Activated CD4-positive, alpha-beta memory T cell treated with anti-CD3 and anti-CD28 coated beads for 36 hours (primary cell): ENCODE measurements at places on chromosomes 13 and 19. TPM values are rescaled to one million over a fixed set of nuclear protein-coding genes. Genes with fewer than 3 reads are reported as not detected.

Gene RXFP2
- total RNA-seq, result not detected

Gene ZNF667
- total RNA-seq, result not detected

Gene PRR22
- total RNA-seq, result 2.6 TPM

Gene DHDH
- total RNA-seq, result 2.8 TPM

Gene KLK13
- not detected for total RNA-seq

Gene KLK12
- not detected for total RNA-seq

- no peak overlapping the region for H3K4me3 ChIP-seq
- H3K27me3 ChIP-seq, result peaks cover 8% of the 10 kb centered on the region
- DNase-seq, result peak; percentile 58
- no peak overlapping the region for H3K27ac ChIP-seq
These were observed 58.9 kb upstream of the TM9SF2 start for GRCh38 chr13:99442273-99442895.

DNA sequence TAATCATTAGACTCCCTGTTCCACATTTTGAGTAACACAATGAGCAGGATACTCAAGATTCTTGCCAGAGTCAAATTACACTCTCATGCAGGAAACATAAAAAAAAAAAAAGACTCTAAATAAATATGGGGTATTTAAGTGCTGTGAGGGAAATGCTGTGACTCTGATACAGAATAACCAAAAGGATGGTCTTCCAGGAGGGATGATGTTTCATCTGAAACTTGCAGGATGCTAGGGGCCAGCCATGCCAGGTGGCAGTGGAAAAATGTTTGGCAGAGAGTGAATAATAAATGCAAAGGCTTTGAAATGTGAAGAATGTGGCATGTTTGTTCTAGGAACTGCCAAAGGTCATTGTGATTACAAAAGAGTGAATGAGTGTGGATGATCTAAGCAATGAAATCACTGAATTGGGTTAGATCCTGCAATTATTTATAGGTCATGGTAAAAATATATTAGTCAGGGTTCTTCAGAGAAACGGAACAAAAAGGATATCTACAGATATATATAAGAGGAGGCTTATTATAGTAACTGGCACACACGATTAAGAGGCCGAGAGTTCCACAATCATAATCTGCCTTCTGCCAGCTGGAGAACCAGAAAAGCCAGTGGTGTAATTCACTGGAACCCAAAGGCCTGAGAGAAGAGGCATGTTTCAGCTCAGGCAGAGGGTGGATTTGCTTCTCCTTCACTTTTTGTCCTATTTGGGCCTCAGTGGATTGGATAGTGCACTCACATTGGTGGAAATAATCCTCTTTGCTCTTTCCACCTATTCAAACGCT is 1832.8 kb upstream of the MIR17HG start:
- no peaks in the 10 kb centered on the region for H3K36me3 ChIP-seq
- H3K27ac ChIP-seq, result no peak overlapping the region

DNA sequence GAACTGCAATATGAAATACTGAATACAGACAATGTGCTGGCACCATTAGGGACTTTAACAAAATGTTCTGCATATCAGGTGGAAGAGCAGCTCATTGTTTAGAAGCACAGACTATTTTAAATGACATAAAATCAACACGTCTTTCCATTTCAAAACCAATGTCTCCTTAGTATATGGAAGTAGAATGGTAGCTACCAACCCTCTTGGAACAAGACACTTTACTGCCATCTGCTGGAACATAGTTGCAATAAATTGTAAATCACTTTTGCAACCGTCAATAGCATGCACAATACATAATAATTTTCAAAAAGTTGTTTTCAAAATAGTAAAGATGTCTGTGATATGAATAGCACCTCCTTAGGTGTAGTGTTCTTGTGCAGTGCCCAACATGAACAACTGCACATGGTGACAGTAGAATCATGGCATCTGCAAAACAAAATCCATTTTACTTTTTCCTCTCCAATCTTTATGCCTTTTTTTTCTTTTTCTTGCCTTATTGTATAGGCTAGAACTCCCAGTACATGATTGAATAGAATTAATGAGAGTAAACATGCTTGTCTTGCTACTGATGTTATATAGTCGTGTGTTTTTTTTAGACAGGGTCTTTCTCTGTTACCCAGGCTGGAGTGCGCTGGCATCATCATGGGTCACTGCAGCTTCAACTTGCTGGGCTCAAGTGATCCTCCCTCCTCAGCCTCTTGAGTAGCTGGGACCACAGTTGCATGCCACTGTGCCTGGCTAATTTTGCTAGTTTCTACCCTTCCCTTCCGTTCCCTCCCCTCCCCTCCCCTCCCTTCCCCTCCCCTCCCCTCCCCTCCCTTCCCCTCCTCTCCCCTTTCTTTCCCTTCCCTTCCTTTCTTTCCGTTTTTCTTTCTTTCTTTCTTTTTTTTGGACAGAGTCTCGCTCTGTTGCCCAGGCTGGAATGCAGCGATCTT is 7.8 kb upstream of the LYPD5 start:
- DNase-seq, result no peak
- H3K4me1 ChIP-seq, result peaks cover 6% of the 10 kb centered on the region
- H3K27ac ChIP-seq, result no peak overlapping the region

DNA sequence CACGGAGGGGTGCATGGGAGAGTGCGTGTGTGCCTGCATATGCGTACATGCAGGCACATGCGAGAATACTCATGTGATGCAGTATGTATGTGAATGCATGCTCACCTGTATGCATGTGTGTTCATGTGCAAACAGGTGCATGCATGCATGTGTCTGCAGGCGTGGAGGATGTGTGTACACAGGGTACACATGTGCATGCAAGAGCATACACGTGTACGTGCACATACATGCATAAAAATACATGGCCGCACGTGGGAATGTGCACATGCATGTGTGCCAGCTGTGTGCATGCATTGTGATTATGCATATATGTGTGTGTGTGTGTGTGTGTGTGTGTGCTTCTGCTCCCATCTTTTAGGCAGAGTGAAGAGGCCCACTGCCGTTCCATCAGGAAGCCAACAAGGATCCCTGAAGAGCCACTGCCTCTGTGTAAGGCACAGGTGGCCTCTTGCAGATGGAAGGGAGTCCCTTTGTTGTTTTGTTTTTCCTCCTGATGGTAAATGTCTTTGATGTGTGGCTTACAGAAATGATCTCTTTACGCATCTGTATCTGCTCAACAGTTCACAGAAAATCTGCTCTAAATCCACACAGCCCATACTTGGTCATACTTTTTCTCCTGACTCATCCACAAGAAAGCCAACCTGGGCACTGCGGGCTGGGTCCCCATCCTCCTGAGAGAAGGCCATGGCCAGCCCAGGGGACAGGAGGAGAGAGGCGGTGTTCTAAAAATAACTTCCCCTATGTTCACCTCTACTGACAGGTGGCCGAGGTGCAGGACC is 50.7 kb downstream of the KLF2 start:
- no peak overlapping the region for H3K27ac ChIP-seq
- H3K4me3 ChIP-seq, result no peak overlapping the region
- no peak for DNase-seq
- H3K36me3 ChIP-seq, result peaks cover 19% of the 10 kb centered on the region

DNA sequence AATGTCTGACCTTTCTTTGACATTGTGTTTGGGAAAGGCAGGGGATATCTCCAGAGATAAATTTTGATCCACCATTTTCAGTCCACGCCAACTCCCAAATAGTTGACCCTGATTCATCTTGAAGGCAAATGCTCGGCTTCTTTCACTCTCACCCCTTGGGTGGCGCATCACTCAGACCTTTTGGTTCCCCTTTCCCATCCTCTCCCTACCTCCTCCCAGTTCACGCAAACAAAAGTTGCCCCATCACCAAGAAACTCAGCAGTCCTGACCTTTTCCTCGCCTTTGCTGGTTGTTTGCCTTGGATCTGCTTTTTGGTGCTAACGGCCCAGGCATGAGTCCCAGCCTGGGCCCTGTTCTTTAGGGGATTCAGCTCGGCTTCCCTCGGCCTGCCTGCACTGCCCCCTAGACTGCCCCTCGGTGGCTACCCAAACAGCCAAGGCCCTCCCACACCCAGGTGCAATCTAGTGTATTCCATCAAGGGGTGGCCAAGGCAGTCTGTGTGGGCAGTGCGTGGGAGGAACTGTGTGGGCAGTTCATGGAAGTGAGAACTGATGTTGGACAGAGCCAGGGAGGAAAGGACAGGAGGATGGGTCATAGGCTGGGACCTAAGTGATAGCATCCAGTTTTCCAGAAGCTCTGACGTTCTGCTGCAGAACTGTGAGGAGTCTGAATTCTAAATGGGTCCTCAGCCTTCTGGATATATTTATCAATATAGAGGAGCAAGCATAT is 255.7 kb downstream of the DLEU7 start:
- H3K4me3 ChIP-seq, result no peak overlapping the region
- no peaks in the 10 kb centered on the region for H3K36me3 ChIP-seq
- peaks cover 7% of the 10 kb centered on the region for H3K4me1 ChIP-seq

DNA sequence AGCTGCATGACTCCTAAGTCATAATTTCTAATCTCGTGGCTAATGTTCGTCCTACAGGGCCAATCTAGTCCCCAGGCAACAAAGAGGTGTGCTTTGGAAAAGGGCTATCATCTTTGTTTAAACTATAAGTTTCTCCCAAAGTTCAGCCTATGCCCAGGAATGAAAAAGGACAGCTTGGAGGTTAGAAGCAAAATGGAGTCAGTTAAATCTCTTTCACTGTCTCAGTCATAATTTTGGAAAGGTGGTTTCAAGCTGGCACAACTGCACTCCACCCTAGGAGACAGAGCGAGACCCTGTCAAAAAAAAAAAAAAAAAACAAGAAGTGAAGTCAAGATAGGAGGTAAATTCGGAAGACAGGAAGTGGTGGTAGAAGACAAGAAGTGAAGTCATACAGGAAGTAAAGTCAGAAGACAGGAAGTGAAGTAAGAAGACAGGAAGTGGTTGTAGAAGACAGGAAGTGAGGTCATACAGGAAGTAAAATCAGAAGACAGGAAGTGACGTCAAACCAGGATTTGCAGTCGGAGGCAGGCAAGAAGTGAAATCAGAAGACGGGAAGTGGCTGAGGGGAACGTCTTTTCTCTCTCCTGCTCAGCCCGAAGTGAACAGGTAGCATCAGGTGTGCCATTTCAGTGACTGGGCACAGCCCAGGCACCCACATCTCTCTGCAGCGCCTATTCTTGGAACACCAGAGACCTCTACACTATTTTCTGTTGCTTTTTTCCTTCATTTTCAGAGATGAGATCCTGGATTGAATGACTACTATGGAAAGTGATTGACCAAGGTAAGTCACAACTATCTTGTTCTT is 32.2 kb downstream of the GP6 start:
- peaks cover 47% of the 10 kb centered on the region for H3K36me3 ChIP-seq
- H3K4me3 ChIP-seq, result peak overlapping the region; percentile 85
- H3K27me3 ChIP-seq, result peaks cover 7% of the 10 kb centered on the region
- peaks cover 23% of the 10 kb centered on the region for H3K4me1 ChIP-seq

DNA sequence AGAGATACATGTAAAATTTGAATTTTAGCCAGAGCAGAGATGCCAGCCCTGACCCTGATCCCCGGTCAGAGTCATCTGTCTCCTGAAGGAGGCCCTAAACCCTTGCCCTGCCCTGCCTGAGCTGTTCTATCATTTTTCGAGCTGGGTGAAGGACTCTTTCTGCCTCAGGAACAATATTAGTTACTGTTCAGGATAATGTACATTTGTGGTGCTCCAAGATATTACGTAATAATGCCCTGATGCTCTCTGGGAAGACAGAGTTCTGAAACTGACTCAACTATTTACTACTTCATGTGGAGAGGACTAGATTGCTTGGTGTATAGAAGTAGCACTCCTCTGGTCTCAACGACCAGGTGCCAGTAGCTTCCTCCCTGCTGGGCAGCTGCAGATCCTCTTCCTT is 37.9 kb upstream of the UBL3 start:
- H3K4me3 ChIP-seq, result no peak overlapping the region
- no peaks in the 10 kb centered on the region for H3K27me3 ChIP-seq
- H3K27ac ChIP-seq, result no peak overlapping the region
- H3K36me3 ChIP-seq, result no peaks in the 10 kb centered on the region

GRCh38 chr13:80870186-80870585 is 529.3 kb upstream of the SPRY2 start:
- H3K27me3 ChIP-seq, result no peaks in the 10 kb centered on the region
- H3K4me3 ChIP-seq, result no peak overlapping the region
- H3K4me1 ChIP-seq, result no peaks in the 10 kb centered on the region
- no peaks in the 10 kb centered on the region for H3K36me3 ChIP-seq
- H3K27ac ChIP-seq, result no peak overlapping the region

- no peak overlapping the region for H3K27ac ChIP-seq
- H3K27me3 ChIP-seq, result no peaks in the 10 kb centered on the region
- H3K36me3 ChIP-seq, result no peaks in the 10 kb centered on the region
- DNase-seq, result no peak
- H3K4me1 ChIP-seq, result peaks cover 80% of the 10 kb centered on the region
- H3K4me3 ChIP-seq, result no peak overlapping the region
These were observed 43.5 kb downstream of the LRCH1 start for GRCh38 chr13:46596466-46596865.

- H3K27ac ChIP-seq, result no peak overlapping the region
- H3K27me3 ChIP-seq, result peaks cover 64% of the 10 kb centered on the region
- DNase-seq, result peak; percentile 55
- H3K4me1 ChIP-seq, result peaks cover 16% of the 10 kb centered on the region
These were observed 5.9 kb downstream of the RTBDN start for GRCh38 chr19:12828494-12828893.

DNA sequence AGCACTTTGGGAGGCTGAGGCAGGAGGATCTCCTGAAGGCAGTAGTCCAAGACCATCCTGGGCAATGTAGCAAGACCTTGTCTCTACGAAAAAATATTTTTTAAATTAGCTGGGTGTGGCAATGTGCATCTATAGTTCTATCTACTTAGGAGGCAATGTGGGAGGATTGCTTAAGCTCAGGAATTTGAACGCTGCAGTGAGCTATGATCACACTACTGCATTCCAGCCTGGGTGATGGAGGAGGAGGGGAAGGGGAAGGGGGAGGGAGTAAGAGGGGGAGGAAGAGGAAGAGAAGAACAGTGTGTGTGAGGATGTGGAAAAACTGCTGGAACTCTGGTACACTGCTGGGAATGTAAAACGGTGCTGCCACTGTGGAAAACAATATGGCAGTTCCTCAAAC is 9.2 kb upstream of the CLIP3 start:
- H3K4me3 ChIP-seq, result no peak overlapping the region
- peaks cover 5% of the 10 kb centered on the region for H3K4me1 ChIP-seq
- no peaks in the 10 kb centered on the region for H3K27me3 ChIP-seq
- no peak overlapping the region for H3K27ac ChIP-seq
- H3K36me3 ChIP-seq, result peaks cover 5% of the 10 kb centered on the region
- no peak for DNase-seq

DNA sequence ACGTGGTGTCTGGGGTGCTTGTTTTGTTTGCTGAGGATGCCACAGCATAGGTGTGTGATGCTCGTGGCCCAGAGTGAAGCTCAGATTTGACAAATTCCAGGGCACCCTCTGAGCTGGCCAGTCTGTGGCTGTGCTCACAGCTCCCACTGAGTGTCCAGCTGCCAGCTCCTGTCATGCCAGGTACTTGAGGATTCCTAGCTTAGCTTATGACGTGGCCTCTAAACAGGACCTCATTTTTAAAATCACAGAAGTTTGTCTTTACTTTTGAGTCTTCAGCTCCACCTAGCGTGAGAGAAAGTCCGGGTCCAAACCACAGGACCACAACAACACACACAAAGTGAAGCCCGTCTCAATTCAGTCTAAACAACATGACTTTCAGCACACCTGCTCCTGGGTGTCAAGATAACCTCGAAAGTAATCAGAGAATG is 117.3 kb downstream of the RAB20 start:
- H3K27me3 ChIP-seq, result peaks cover 32% of the 10 kb centered on the region
- no peaks in the 10 kb centered on the region for H3K36me3 ChIP-seq
- no peak overlapping the region for H3K27ac ChIP-seq
- no peak for DNase-seq

GRCh38 chr19:18904334-18905057 is 8.5 kb upstream of the CERS1 start:
- no peak for DNase-seq
- H3K36me3 ChIP-seq, result peaks cover 24% of the 10 kb centered on the region
- no peak overlapping the region for H3K4me3 ChIP-seq

- no peak overlapping the region for H3K27ac ChIP-seq
- H3K4me1 ChIP-seq, result peaks cover 7% of the 10 kb centered on the region
- no peak for DNase-seq
- no peaks in the 10 kb centered on the region for H3K27me3 ChIP-seq
- no peak overlapping the region for H3K4me3 ChIP-seq
- H3K36me3 ChIP-seq, result peaks cover 30% of the 10 kb centered on the region
These were observed 10.1 kb upstream of the SHD start for GRCh38 chr19:4268816-4269430.
